ENCODE measurements at places on chromosomes 11 and 22. TPM values are rescaled to one million over a fixed set of nuclear protein-coding genes. Genes with fewer than 3 reads are reported as not detected.

The MS4A8 gene
- total RNA-seq, result not detected

The ASCL2 gene
- 0.48 TPM for total RNA-seq

The APOA5 gene
- total RNA-seq, result not detected

The SLC22A6 gene
- total RNA-seq, result not detected

The SERPING1 gene
- not detected for total RNA-seq

The ZNRF3 gene
- total RNA-seq, result 0.77 TPM

The TTC36 gene
- 0.55 TPM for total RNA-seq

The H19 gene
- not detected for total RNA-seq

The KCNK7 gene
- 1.1 TPM for total RNA-seq

The C22orf15 gene
- 2.2 TPM for total RNA-seq

The CPT1B gene
- 54.9 TPM for total RNA-seq

The PKNOX2 gene
- total RNA-seq, result not detected

All from activated naive CD4-positive, alpha-beta T cell treated with anti-CD3 and anti-CD28 coated beads, Interleukin-2, amount 10 ng/mL, durations not matched to agents 5 hours and 36 hours (primary cell).